ENCODE measurements at places on chromosomes 12 and 14.

GRCh38 chr12:54749191-54749818 is 101.1 kb upstream of the DCD start:
- DNase-seq = peak; percentile 13

GRCh38 chr12:99977550-99977949 is 7.2 kb downstream of the ANKS1B start:
- no peak for DNase-seq

- no peak for DNase-seq
Measured at GRCh38 chr14:55274146-55274545, 2.9 kb downstream of the FBXO34 start.

GRCh38 chr12:62720661-62721330 is 214.2 kb downstream of the PPM1H start:
- no peak for DNase-seq

DNA sequence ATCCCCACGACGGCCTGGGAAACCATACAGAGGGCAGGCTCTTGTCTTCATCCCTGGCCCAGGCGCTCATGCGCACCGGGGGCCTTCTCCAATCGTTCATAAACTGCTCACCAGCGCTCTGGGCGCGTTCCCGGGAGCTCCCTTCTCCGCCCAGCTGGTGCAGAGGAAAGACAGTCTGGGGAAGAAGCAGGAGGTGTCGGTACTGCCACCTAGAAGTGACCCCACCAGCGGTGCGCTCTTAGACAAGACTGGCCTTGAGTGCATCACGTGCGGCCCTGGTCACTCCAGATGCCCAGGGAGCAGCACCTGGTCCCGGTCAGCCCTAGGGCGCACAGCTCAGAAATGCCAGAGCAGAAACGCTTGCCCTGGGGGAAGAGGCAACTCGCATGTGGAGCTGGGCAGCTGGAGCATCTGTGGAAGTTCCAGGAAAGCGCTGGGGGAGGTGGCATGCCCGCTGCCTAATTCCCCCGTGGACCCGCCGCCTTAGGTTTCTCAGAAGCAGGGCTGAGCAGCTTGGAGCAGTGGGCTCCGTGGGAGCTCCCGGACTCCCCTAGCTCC is 2.5 kb downstream of the GSC start:
- no peak for DNase-seq

DNA sequence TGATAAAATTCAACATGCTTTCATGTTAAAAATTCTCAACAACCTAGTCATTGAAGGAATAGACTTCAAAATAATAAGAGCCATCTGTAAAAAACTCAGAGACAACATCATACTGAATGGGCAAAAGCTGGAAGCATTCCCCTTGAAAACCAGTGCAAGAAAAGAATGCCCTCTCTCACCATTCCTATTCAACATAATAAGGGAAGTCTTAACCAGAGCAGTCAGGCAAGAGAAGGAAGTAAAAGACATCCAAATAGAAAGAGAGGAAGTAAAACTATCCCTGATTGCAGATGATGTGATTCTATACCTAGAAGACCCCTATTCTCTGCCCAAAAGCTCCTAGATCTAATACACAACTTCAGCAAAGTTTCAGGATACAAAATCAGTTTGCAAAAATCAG is 52.9 kb downstream of the APOBEC1 start:
- DNase-seq = no peak

DNA sequence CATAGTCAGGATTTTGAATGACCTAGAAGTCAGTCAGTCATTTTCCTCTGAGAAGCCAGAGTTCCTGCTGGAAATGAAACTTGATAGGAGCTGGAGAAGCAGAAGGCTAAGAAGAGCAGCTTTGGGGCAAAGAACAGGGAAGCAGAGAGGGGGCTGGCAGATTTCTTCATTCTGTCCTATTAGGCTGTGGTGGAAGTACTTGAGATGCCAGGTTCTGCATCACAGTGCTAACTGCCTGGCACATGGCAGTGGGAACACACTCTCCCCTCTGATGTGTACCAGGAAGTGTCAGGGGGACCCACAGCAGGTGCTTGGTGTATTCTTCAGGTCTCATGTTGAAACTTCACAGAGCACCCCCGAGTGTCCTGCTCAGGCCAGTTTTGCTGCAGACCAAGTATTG is 61.0 kb downstream of the SUSD6 start:
- no peak for DNase-seq

GRCh38 chr14:47194055-47194454 is 481.4 kb downstream of the MDGA2 start:
- no peak for DNase-seq

GRCh38 chr12:53198486-53199110 is 8.5 kb downstream of the ITGB7 start:
- DNase-seq = no peak

DNA sequence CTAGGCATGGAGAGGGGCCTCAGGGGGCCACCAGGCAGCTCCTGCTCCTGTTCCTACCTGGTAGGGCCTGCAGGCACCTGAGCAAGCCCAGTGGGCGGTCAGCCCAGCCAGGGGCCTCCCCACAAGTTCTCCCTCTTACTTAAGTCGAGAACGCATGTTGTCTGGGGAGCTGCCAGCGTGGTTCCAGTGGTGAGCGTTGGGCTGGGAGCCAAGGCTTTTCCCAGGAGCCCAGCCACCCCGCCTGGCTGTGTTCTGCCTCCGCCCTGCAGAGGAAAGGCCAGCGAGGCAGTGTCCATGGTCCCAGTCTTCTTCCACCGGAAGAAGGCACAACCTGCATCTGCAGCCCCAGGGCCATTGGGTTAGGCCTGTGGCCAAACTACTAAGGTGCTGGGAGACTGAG is 1.4 kb downstream of the C14orf180 start:
- DNase-seq = no peak

- DNase-seq = no peak
Measured at GRCh38 chr12:50187084-50187900, 20.1 kb upstream of the CERS5 start.

GRCh38 chr12:80178846-80179245 is 79.5 kb downstream of the OTOGL start:
- no peak for DNase-seq

GRCh38 chr14:98177551-98177950 is 1094.4 kb downstream of the BCL11B start:
- DNase-seq = no peak

- DNase-seq = no peak
Measured at GRCh38 chr12:46920499-46920898, 94.7 kb upstream of the SLC38A4 start.

DNA sequence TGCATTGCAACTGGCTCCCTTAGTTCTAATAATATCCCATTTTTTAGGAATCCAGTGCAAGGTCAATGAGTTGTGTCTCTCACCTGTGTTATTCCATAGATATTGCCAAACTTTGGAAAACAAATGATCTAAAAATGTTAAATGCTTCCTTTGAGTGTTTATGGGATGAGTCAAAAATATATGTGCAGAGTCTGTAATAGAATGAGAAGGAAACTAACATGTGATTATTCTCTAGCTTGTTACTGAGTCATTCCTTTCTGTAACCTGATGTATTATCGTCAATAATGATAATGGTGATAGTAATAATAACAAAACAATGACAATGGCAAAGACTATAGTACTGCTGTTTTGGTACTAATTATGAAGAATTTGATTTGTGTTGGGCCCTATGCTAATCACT is 11.5 kb downstream of the ACSS3 start:
- DNase-seq = no peak

GRCh38 chr12:18222699-18223098 is 38.6 kb upstream of the PIK3C2G start:
- no peak for DNase-seq

GRCh38 chr12:24561882-24562770 is 386.8 kb downstream of the BCAT1 start:
- DNase-seq = no peak

GRCh38 chr14:93591506-93591905 is 160.8 kb downstream of the UNC79 start:
- DNase-seq = no peak

DNA sequence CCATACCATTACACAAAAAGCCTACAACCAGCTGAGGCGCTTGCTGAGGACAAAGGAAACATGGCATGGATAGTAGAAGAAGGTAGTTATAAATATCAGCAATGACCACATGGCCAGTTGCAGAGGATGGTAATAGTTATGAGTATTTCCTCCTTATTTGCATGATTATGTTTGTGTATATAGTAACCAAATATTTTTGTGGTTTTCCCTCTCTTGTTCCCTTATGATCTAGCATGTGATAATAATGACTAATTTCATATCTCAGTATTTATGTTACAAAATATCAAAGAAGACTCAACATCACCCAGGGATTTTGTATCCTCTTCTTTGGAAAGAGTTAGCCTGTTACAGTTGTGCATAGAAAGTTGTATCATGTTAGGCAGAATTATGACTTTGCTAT is 13.5 kb upstream of the CATSPERB start:
- no peak for DNase-seq

DNA sequence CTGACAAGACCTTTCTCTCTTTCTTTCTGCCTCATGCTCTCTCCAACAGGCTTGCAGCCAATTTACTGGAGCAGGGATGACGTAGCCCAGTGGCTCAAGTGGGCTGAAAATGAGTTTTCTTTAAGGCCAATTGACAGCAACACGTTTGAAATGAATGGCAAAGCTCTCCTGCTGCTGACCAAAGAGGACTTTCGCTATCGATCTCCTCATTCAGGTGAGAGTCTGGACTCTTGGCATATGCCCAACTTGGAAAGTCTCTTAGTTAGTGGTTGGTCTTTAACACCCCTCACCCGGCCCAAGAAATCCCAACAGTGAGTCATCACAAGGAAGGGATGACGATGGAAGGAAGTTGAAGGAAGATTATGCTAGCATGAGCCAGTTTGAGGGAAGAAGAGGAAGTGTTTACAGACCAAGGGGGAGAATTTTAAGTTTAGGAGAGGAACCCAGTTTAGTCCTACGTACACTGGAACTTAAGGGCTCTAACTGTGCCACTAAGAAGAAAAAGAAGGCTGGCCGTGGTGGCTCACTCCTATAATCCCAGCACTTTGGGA is 189.7 kb downstream of the ETV6 start:
- DNase-seq = no peak

- DNase-seq = no peak
Measured at GRCh38 chr12:19220205-19220604, 90.7 kb downstream of the PLEKHA5 start.

- no peak for DNase-seq
Measured at GRCh38 chr12:124768452-124769162, 95.1 kb downstream of the SCARB1 start.

- DNase-seq = no peak
Measured at GRCh38 chr14:83734431-83734830, 1795.5 kb upstream of the FLRT2 start.

DNA sequence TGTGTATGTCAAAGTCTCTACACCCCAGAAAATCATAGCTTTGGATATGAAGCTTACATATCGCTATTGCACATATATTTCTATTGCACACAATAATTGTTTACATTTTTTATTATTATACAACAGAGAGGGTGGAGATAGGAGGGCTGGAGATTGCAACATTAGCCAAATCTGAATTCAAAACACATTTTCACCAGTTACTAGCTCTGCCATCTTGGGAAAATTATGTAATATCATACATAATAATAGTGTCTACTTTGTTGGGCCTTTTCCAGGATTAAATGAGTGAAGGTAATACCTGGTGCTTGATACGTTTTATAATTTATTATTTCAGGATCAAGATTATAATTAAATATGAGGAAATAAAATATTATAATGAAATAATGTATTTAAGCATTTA is 507.4 kb upstream of the TBX3 start:
- no peak for DNase-seq

DNA sequence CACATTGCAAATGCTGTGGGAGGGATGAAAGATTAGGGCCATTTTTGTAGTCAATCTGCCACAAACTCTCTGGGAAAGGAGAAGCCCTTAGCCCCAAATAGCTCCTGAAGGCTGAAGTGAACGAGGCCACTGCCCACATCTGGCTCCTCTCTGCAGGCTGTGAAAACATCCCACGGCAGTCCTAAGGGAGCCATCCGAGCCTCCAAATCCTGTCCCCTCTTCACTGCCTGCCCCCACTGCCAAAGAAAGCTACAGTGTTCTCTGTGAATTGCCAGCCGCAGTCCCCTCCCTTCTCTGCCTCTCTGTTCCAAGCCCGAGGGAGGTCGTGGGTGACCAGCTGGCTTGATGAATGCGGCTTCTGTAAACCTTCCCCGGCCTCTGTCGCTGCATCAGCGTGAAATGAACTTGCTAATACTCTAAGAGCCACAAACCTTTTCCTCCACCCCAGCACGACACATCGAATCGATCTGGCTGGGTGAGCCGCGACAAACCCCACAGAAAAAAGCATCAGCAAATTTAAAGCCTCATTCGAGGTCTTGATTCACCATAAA is 180.7 kb upstream of the NRXN3 start:
- DNase-seq = no peak

GRCh38 chr14:56514663-56515371 is 64.8 kb upstream of the TMEM260 start:
- no peak for DNase-seq

DNA sequence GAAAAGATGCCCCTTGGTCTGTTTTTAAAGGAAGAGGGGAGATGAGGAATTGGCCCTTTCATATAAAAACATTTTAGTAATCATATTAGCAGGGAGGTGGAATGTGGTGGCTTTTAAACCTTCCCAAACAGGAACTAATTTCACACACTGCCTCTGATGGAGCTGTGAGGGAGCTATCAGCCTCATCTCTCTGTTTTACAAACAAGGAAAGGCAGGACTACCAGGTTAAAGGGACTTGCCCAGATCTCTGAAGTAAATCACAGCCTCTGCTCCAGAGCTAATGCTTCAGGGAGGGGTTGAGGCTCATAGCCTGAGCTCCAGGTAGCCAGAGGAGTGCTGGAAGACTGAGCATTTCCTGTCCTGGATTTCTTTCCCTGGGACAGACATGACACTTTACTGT is 1.1 kb upstream of the BMP4 start:
- DNase-seq = no peak

DNA sequence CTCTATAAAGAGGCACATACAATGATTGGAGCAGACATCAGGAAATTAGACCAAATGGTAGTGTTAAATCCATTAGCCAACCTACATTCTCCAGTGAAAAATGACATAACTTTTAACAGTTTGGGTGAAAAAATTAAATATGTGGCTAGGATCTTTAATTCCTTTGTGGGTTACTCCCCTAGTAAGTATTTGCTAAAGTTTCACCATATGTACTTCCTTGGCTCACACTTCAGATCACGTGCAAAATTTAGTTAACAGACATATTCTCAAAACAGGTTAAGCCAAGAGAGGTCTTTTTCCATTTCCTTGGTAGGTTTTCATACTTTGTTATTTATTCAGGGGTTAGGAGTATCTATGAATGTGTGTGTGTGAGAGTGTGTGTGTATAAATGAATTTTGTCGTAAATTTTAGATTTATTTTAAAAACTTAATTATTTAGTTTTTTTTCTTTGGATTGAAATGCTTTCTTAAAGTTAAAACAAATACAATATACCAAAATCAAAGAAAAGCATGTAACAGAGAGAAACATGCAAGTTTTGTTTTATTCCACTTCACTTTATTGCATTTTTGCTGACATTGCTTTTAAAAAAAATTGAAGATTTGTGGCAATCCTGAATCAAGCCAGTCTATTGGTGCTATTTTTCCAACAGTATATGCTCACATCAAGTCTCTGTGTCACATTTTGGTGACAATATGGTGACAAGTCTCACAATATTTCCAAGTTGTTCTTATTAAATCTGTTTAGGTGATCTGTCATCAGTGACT is 258.7 kb downstream of the FLRT2 start:
- no peak for DNase-seq

- DNase-seq = no peak
Measured at GRCh38 chr12:91931111-91931510, 214.5 kb downstream of the BTG1 start.

Measured in activated T-cell treated with anti-CD3 and anti-CD28 coated beads for 1 hour (primary cell).